ENCODE measurements at places on chromosomes 13 and 19.

DNA sequence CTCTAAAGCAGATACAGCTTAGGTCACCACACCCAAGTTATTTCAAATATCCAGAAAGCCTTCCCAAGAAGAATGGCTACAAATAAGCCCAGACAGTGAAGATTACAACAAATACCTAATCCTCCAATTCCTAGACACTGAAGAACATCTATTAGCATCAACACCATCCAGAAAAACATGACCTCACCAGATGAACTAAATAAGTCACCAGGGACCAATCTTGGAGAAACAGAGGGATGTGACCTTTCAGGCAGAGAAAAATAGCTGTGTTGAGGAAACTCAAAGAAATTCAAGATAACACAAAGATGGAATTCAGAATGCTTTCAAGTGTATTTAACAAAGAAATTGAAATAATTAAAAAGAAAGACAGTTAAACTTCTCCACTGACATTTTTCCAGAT is 15.0 kb upstream of the CLC start:
- no peak for DNase-seq

GRCh38 chr13:33150126-33150525 is 133.9 kb downstream of the KL start:
- DNase-seq, result no peak

DNA sequence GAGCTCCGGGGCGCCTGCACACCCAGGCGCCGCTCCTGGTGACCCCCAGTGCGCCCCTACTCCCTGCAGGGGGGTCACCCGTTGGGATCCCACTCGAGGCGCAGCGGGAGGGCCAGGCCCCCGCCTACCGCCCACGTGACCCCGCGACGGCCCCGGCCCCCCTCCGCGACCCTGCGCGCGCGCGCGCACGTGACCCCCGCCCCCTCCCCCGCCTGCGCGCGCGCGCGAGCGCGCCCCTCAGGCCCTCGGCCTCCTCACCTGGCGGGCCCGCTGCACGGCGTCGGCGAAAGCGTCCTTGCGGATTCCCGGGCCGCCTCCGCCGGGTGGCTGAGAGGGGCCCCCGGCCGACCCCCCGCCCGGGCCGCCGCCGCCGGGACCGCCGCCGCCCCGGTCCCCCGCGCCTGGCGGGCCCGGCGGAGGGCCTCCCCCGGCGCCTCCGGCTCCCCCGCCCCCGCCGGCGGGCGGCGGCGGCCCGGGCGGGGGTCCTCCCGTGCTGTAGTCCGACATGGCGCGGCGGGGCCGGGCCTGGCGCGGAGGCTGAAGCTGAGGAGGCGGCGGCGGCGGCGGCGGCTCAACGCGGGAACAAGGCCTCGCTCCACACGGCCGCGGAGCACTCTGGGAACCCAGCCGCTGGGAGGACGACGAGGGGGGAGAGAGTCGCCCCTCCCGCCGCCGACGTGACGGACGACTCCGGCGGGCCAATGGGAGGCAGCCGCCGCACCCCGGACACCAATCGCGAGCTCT is at the start of gene KHSRP:
KHSRP (minus strand) TSS at position 617 of the 744 bp plus-strand sequence; CDS start at position 507, 110 bp downstream.
- DNase-seq, result peak; percentile 32

GRCh38 chr13:99354371-99354951 is 47.3 kb upstream of the GPR183 start:
- DNase-seq, result no peak

DNA sequence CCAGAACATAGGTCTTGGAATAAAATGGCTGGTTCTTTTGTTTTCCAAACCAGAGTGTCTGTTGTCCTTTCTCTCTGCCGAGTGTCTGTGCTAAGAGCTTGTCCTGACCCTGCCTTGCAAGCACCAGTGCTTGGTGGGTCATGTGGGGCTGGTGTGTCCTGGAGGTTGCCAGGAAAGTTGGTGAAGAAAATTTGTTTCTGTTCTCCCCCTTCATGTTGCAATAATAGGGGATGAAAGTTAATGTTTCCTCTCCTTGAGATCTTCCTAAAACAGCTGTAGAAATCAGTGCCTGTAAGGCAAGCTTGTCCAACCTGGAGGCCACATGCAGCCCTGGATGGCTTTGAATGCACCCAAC is 2.7 kb downstream of the HAMP start:
- no peak for DNase-seq

- no peak for DNase-seq
Observed at GRCh38 chr13:80149736-80150135, 191.2 kb downstream of the SPRY2 start.

DNA sequence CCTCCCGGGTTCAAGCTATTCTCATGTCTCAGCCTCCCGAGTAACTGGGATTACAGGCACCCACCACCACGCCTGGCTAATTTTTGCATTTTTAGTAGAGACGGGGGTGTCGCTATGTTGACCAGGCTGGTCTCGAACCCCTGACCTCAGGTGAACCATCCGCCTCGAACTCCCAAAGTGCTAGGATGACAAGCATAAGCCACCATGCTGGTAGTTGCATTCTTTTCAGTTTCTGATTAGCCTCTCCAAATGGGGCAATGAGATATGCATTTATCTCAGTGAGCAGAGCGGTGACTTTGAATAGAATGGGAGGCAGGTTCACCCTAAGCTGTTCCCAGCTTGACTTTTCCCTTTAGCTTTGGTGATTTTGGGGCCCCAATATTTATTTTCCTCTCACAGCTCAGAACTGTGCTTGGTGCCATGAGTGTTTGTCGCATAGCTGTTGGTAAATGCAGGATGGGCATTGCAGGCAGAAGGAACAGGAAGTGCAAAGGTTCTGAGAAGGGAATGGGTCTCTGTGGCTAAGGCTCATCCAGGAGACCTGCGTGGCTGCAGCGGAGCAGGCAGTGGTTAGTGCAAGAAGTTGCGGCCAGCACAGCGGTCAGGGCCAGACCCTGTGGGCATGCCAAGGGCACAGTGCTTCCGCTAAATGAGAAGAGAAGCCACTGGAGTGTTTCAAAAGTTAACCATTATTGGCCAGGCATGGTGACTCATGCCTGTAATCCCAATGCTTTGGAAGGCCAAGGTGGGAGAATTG is 20.7 kb downstream of the LYPD3 start:
- no peak for DNase-seq

All from amygdala (tissue), 56 donors.